ENCODE measurements at places on chromosomes 6 and 20.

- no peak for DNase-seq
Observed at GRCh38 chr6:64948261-64948660, 758.8 kb downstream of the EYS start.

DNA sequence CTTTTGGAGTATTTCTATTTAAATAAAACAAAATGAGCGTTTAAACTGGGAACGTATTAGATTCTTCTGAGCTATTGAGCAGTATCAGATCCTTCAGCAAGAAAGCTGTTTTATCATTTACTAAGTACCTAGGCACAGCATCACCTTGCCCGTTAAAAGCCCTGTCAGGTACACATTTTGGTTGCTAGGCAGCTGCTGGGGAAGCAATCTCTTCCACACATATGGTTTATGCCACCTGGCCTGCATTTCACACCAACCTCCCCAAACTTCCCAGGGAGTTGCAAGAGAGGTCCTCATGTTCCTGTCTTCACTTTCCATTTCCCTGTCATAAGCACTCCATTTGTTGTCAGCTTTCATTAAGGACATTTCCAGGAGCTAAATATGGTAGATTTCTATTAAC lies 400.1 kb downstream of the PLCB1 start:
- no peak for DNase-seq

- no peak for DNase-seq
Observed at GRCh38 chr6:166599205-166599604, 12.7 kb upstream of the RAMACL start.

- DNase-seq = no peak
Observed at GRCh38 chr20:63005365-63005861, 1.4 kb downstream of the BHLHE23 start.

- DNase-seq = no peak
Observed at GRCh38 chr20:34526466-34526865, 10.2 kb downstream of the DYNLRB1 start.

DNA sequence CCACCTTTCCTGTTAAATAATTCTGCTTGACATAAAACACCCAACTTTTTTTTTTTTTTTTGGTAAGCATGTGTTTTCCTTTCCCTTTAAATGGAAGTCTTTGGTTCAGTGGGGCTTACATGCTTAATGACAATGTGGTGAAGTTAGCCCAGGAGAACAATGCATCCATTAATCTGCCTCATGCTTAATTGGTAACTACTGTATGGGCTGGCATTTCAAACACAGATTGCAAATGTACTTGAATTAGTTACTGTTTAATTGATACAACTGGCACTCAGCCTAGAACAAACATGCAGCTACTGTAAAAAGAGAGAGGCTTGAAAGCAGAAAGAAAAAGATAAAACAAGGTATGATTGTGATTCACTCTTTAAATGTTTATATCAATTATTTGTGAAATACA lies 483.6 kb upstream of the NOX3 start:
- no peak for DNase-seq

DNA sequence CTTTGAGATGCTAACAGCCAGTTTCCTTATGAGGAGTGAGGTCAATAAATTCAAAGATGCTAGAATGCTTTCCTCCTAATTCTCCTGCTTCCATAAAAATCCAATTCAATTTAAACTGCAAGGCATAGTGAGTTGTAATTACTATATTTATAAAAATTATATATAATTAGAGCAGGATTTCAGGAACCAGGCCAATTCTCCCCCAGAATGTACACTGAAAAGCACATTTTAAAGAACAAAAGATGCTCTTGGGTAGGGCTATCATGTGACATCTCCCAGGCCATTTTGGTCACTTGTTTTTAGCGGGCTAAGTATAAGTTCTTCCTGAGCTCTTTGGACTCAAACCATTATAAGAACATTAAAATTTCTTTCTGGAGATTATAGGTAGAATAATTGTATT lies 195.7 kb upstream of the KCNG1 start:
- DNase-seq = no peak

DNA sequence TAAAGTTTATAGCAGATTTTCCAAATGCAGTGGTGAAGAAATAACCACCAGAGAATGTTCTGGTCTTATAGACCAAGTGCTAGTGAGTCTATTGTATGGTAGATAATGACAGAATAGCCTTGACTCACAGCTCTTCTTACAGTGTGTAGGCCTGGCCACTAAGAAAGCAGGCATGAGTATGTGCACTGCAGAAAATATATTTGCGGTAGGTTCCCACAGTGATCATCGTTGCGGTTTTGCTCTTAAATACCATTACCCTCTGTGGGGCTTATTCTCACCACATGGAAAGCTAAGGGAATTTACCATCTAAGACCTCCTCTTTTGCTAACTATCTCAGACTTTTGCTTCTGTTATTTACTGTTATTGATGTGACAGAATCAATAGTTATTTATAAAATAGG lies 212.3 kb upstream of the SYNDIG1 start:
- no peak for DNase-seq

DNA sequence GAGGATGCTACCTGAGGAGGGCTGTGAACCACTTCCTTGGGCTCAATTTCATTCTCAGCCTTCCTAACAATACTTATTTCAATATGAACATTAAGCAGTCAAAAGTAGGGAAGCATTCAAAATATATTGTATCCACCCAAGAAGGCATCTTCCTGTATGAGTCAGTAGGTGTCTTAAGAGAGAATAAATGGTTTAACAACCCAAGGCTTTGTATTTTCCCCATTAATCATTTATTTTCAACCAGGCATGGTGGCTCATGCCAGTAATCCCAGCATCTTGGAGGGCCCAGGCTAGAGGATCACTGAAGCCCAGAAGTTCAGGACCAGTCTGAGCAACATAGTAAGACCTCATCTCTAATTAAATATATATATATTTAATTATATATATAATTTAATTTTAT lies 74.5 kb upstream of the MARCKS start:
- DNase-seq = no peak

DNA sequence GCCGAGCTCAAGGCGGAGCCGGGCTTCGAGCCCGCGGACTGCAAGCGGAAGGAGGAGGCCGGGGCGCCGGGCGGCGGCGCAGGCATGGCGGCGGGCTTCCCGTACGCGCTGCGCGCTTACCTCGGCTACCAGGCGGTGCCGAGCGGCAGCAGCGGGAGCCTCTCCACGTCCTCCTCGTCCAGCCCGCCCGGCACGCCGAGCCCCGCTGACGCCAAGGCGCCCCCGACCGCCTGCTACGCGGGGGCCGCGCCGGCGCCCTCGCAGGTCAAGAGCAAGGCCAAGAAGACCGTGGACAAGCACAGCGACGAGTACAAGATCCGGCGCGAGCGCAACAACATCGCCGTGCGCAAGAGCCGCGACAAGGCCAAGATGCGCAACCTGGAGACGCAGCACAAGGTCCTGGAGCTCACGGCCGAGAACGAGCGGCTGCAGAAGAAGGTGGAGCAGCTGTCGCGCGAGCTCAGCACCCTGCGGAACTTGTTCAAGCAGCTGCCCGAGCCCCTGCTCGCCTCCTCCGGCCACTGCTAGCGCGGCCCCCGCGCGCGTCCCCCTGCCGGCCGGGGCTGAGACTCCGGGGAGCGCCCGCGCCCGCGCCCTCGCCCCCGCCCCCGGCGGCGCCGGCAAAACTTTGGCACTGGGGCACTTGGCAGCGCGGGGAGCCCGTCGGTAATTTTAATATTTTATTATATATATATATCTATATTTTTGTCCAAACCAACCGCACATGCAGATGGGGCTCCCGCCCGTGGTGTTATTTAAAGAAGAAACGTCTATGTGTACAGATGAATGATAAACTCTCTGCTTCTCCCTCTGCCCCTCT lies 1.1 kb downstream of the CEBPB start:
- peak; percentile 73 for DNase-seq

DNA sequence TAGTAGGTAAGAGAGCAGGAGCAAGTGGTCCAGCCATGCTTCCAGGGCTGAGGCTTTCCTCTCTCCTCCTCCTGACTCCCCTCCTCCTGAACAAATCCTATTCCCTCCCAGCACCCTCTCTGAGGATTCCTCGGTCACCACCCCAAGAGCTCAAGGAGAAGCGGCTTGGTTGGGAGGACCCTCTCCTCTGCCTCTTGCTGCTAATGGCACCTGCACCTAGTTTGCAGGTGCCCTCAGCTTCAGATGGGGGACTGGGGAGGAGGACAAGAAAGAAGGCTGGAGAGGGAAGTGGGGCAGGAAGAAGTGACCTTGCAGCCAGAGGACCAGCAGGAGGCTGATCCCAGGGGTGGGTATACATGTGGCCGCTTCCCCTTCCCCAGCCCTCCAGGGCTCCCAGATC lies 17.5 kb downstream of the NCR2 start:
- no peak for DNase-seq

GRCh38 chr6:142760152-142760551 lies 184.8 kb downstream of the HIVEP2 start:
- DNase-seq = no peak

- peak; percentile 87 for DNase-seq
Observed at GRCh38 chr6:111750753-111751673, 122.2 kb downstream of the FYN start.

DNA sequence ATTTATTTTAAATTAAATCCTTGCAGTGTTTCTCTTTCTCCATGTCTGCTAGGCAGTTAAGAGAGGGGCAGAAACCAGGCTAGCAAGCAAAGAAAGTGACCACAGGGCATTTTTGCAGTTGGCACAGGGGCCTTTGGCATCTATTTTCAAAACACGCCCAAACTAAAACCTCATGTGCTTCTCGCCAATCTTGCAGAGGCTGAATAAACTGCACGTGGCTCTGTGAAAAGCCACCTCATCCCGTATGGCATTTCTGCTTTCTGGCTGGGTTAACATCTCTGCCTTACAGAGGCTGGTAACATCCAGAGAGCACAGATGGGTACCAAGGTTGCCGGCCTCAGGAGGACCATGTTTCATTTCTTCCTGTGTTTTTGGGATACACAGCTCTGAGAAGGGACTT lies 54.6 kb downstream of the GJA10 start:
- DNase-seq = no peak

DNA sequence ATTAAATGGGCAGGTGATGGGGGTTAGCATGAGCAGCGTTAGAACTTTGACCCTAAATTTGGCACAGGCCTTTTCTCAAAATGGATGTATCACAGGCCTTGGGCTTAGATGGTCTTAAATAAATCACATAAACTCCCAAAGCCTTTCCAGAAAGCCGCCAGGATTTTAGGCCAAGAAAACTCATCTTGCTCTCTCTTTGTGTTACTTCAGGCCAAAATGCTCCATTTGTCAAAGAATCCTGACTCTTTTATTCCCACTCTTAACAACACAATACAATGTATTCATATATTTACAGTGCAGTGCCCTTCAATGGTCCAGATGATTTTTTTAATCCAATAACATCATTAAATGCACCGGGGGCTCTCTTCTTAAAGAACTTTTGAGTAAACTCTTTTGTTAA lies 5.9 kb upstream of the TCP11 start:
- DNase-seq = no peak

DNA sequence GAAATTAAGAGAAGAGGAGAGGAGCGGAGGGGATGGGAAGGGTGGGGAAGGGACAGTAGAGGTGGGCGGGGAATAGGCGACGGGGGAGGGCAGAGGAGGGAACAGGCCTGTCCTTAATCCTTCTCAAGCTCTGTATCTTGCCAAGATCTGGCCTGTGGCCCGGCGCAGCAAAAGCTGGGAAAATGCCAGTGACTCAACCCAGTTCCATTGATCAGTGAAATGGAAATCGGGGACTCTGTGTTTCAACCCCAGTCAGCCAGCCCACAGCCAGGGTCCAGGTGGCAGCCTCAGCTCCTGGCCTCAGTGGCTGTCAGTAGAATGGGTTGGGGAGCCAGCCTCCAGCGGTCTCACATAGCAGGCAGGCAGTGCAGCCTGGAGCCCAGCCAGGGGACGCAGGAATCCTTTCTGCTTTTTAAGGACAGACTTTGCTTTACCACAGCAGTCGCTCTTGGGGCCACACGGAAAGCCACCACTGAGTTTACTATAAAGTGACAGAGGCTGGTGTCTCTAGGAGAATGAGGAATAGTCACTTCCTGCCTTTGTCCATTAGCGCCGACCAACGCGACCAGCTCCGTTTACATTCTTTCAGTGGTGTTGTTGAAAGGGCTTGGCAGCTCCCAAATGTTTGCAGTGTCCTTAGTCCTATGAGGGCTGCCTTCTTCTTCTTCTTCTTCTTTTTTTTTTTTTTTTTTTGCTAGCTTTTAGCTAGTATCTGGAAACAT lies 128.0 kb downstream of the RIN2 start:
- DNase-seq = no peak

GRCh38 chr6:133193396-133193795 lies 47.8 kb upstream of the EYA4 start:
- DNase-seq = no peak

DNA sequence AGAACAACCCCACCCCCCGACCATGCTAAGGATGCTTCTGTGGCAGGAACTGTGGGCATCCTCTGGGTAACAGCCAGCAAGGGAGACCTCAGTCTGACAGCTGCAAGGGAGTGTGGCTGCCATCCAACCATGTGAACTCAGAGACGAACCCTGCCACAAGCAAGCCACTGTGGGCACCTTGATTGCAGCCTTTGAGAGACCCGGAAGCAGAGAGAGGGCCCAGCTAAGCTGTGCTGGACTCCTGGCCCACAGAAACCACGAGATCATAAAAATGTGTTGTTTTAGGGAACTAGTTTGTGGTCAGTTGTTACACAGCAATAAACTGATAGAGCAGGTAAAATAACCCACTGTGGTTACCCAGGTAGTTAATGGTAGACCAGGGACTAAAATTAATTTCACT lies 414.6 kb downstream of the CDH26 start:
- no peak for DNase-seq

- DNase-seq = peak; percentile 1
Observed at GRCh38 chr6:166341977-166342348, 382 bp downstream of the SFT2D1 start.

DNA sequence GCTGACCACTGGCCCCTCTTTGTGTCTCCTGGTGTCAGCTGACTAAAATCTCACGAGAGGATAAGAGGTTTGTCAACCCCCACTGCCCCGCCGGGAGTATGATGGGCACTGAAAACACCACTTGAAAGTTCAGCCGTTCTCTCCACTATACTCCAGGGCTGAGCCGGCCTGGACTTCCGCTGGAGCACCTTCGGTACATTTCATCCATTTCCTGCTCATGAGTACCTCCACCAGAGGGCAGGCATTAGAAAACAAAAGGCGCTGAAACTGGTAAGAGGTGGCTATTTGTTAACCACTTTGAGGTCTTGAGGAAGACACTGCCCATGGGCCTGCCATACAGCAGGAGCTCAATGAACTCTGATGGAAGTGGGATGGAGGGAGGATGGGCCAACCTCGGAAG lies 17.9 kb upstream of the ANKRD60 start:
- DNase-seq = no peak
